HFF-Myc (cell line): ENCODE measurements at places on chromosomes 1 and 21.
A peak's percentile ranks its signal among the peaks of the same experiment; 100 is the strongest.

GRCh38 chr1:153678519-153679336 is at the start of gene NPR1:
NPR1 (plus strand) TSS chr1:153678688; CDS start chr1:153679109, 421 bp downstream.
- DNase-seq, result no peak

- no peak for DNase-seq
Measured at GRCh38 chr1:35222322-35223083, 29.6 kb upstream of the SFPQ start.

DNA sequence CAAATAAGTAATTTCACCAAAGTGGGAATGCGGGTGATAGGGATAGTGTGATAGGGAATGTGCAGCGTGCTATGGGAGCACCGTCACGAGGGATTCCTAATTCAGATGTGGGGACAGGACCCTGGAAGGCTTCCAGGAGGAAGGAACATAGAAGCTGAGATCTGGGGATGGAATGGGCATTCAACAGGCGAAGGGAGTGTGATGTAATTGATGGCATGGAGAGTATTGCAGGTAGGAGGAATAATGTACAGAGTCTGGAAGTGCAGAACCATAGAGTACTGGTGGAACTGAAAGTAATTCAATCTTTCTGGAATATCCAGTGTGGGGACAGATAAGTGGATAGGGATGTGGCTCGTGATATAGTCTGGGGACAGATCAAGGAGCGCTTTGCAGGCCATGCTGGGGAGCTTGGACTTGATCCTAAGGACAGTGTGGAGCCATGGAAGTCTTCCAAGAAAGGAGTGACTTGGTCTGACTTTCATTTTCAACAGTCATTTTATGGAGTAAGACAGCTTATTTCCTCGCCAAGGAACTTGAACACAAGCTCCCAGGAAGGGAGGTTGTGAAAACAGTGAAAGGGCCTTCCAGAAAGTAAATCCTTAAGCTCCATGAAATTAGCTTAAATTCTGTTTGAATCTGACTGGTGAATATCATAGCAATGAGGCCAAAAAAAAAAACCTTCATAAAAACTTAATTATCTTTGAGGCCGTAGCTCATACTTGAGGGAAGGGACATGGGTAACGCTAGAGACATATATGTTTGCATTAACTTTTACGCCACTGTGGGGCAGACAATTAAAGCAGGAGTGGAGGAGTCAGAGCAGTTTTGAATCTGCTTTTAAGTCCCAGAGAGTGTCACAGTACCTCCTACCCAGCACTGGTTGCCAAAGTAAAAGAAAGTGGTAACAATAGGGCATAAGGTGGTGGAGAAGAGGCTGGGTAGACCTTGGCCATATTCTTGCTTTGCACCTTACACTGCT is 55.8 kb downstream of the ROR1 start:
- DNase-seq, result no peak

- no peak for DNase-seq
Measured at GRCh38 chr1:81702079-81702715, 98.5 kb upstream of the ADGRL2 start.

DNA sequence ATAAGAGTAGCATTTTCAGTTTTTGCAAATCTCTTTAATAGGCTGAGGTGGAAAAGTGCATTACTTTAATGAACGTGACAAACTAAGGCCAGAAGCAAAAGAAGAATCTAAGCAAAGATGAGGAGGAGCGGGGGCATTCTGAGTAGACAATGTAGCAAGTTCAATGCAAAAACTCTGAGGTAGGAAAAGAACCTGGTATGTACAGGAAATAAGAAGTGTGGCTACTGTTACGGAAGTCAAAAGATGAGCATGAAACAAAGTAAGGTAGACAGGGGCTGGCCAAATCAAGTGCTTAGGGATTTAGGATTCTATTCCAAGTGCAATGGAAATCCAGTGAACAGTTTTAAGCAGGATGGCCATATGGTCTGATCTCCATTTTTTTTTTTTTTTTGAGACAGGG is 63.7 kb downstream of the TOR3A start:
- DNase-seq, result no peak

GRCh38 chr1:68313735-68314134 is 81.4 kb upstream of the WLS start:
- no peak for DNase-seq

GRCh38 chr1:29969576-29969975 is 733.3 kb downstream of the PTPRU start:
- no peak for DNase-seq

DNA sequence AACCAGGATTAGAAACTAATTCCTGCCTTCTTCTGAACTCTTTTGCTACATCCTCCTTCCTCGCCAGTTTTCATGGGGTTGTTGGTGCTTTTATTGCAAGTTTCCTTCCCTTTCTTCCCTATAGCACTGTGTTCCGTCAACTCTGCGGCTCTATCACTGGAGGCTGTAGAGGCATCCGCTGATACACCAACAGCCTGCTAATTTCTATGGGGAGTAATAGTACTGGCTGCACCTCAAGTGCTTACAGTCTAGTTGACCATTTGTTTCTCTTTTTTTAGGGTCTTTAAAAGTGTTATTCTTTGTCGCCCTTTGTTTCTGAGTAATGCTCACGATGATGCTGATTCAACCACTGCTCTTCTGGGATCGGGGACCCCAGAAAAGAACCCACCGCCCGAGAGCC is 746 bp downstream of the MIS18A start:
- DNase-seq, result no peak

GRCh38 chr1:65235867-65236805 is 73.2 kb upstream of the DNAJC6 start:
- no peak for DNase-seq

GRCh38 chr1:11847667-11848372 is at the start of gene NPPA:
NPPA (minus strand) TSS chr1:11847783; CDS start chr1:11847684, 99 bp downstream.
- DNase-seq, result peak; percentile 55

GRCh38 chr21:15028186-15028585 is 36.6 kb downstream of the NRIP1 start:
- no peak for DNase-seq

DNA sequence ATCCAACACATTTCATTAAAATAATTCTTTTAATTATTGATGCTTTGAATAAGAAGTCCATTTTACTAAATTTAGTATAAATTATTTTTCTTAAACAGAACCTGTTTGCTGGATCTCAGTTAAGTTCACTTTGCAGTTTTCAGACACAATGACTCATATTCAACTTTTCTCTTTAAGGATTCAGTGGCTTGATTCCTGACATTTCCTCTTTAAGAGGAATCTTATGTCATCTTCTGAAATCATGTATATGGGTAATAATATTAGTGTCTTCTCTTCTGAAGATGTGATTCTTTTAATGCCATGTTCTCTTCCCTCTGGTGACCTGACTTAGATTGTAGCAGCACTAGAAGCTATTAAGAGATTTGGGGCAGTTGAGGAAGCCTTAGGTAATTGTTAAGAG is 12.6 kb downstream of the CREG1 start:
- no peak for DNase-seq

- DNase-seq, result no peak
Measured at GRCh38 chr1:92408825-92409224, 77.9 kb downstream of the GFI1 start.

DNA sequence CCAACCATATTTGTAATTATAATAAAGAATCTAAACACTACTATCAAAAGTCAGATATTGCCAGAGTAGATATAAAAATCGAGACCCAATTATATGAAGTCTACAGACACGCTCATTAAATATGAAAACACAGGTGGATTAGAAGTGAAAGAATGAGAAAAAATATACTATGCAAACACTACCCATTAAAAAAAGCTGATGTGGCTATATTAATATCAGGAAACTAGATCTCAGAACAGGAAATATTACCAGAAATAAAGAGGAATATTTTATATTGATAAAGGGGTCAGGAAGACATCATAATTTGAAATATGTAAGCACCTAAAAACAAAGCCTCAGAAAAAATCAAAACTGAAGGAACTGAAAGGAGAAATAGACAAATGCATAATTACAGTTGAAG is 88.3 kb downstream of the URB2 start:
- no peak for DNase-seq

- DNase-seq, result no peak
Measured at GRCh38 chr1:235628316-235629005, 21.1 kb downstream of the GNG4 start.

GRCh38 chr1:193629875-193630274 is 443.5 kb upstream of the B3GALT2 start:
- DNase-seq, result peak; percentile 1

- no peak for DNase-seq
Measured at GRCh38 chr1:157110686-157111085, 11.1 kb upstream of the ETV3L start.

DNA sequence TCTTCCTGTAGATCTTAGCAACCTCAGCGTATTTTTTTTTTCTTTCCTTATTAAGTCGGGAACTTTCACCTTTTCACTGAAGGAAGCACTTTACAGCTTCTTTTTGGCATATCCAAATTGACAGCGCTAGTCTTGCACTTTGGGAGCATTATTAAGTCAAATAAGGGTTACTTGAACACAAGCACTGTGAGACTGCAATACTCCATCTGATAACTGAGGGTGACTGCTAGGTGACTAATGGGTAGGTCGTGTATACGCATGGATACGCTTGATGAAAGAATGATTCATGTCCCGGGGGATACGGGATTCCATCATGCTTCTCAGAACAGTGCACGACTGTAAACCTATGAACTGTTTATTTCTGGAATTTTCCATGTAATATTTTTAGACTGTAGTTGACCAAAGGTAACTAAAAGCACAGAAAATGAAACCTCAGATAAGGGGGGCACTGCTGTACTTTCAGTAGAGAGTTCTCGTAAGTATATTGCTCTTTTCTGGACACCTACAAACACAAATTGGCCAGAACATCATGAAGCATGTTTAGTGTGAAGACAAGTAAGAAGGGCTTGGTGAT is 364.7 kb downstream of the SMYD3 start:
- DNase-seq, result peak; percentile 29
